ENCODE measurements at places on chromosomes 12 and 14. TPM values are rescaled to one million over a fixed set of nuclear protein-coding genes. Genes with fewer than 3 reads are reported as not detected.

The MUCL1 gene
- not detected for total RNA-seq

The ZNF641 gene
- total RNA-seq = 9.7 TPM

The SLC38A4 gene
- total RNA-seq = 0.32 TPM

The ATP2B1 gene
- 18.8 TPM for total RNA-seq

The SERPINA6 gene
- not detected for total RNA-seq

The VRTN gene
- total RNA-seq = not detected

The TSPAN8 gene
- 6.0 TPM for total RNA-seq

The CLEC1A gene
- total RNA-seq = not detected

The PTPRO gene
- 0.18 TPM for total RNA-seq

The SLC17A8 gene
- total RNA-seq = not detected

The HOXC12 gene
- not detected for total RNA-seq

The PTHLH gene
- total RNA-seq = not detected

The CS gene
- 119 TPM for total RNA-seq

The CDKL1 gene
- total RNA-seq = 6.9 TPM

The CLEC6A gene
- not detected for total RNA-seq

The PTGER2 gene
- 1.6 TPM for total RNA-seq

The KRT80 gene
- total RNA-seq = not detected

The PLXNC1 gene
- total RNA-seq = 2.3 TPM

The ACOT6 gene
- total RNA-seq = not detected

The BHLHE41 gene
- total RNA-seq = 1.3 TPM

The NOS1 gene
- total RNA-seq = not detected

Measured in cardiac atrium fibroblast (primary cell).